ENCODE measurements at places on chromosomes 3 and 15.

- no peak for DNase-seq
Measured at GRCh38 chr3:124395162-124395561, 335.1 kb upstream of the UMPS start.

DNA sequence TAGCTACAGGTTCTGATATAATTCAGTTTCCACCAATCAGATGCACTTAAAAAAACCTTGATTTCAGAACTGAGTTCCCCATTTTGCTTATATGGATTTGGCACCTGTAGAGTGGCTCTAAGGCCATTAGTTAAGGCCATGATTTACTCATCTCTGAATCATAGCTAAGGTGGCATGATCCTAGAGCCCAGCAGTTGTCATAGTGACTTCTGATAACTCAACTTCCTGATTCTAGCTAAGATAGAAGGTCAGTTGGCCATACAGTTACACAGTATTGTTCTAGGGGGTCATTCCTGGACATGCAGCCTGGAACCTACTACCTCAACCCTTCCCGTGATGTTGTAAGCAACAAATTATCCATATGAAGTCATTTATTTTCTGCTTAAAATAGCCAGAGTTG, 15.9 kb upstream of the TMEM87A start:
- DNase-seq = no peak

DNA sequence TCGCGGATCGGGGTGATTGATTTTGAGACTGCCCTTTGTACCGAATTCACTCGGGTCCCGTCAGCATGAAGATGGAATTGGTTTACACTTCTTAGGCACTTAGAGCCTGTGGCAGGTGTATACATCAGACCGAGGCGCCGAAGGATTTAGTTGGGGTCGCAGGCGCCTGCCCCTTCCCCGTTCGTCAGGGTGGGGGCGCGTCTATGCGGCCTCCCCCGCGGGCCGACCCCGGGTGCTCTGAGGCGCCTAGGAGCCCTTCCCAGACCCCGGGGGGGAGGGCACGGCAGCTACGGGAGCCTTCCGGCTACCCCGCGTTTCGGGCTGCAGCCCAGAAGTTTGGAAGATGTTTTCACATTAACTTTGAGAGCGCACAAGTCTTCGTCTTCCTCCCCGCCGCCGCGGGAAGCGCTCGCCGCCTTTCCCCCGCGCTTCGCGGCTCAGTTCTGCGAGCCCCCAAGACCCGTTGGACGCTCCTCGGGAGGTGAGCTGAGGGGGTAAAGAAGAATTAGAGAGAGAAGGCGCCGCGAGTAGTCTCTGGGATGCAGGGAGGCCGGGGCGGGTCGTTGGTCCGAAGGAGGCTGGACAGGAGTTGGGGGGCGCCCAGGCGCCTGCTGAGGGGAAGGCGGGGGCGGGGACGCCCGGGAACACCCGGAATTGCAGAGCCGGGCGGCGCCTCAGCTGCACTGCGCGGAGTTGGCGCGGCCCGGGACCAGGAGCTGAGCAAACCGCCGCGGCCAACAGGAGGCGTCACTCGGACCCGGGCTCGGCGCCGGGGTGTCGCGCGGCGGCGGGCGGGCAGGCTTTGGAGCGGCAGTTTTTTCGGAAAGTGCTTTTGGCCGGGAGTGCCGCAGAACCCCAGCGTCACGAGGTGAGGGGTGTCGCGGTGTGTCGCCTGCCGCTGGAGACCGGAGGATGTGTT, 780 bp downstream of the TIPARP start:
- DNase-seq = peak; percentile 6

DNA sequence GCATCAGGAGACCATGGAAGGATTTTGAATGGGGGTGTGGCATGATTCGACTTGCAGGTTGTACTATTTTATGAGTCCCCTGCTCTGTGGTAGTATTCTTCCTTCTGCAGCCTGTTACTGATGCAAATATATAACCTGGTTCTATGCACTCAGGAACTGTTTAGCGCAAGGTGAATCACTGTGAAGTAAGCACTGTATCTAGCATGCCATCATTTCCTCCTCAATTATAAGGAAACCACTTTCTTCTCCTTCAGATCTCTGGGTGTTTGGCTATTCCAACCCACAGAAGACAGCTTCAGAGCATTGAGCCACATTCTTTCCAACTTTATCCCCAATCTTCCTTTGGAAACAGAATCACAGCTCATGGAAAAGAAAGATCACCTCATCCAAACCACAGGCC, 176.7 kb downstream of the DIPK2A start:
- DNase-seq = no peak

- DNase-seq = no peak
Measured at GRCh38 chr3:50534681-50535330, 31.4 kb upstream of the CACNA2D2 start.

DNA sequence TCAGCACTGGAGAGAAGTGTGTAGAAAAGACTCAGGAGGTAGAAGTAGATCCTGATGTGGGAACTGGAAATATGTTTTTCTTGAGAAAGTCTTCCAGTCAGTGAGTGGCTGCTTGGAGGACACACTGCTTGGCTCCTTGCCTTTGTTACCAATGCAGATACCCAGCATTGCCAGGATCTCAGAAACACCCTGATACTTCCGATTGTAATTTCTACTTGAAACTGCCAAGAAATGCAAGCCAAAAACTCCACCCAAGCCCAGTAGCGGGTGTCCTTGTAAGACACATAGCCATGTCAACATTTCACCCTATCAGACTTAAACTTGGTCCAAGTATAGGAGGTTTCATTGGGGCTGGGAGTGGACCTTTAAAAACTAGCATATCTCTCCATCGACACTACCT, 141.8 kb downstream of the ALDH1A2 start:
- no peak for DNase-seq

DNA sequence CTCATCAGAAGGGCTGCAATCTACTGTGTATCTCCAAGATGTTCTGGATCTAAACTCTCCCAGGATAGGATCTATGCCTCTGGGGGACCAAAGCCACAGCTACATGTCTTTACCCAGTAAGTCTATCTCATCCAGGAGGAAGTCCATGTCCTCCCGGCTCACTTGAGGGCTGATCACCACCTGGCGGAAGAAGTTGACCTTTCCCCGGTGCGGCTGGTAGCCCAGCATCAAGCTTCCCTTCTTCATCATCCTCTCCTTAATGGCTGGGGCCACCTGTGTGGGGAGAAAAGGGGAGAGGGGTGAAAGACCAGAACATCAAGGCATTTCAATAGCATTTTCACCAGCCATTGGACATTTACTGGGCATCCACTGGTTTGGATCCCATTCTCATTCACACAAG, 121.7 kb downstream of the TGFBR2 start:
- DNase-seq = no peak

GRCh38 chr3:157618075-157618760, 115.0 kb upstream of the VEPH1 start:
- DNase-seq = no peak

- DNase-seq = no peak
Measured at GRCh38 chr3:108329508-108329907, 33.2 kb downstream of the HHLA2 start.

- DNase-seq = no peak
Measured at GRCh38 chr3:167012691-167013090, 367.4 kb downstream of the ZBBX start.

- DNase-seq = no peak
Measured at GRCh38 chr3:61780016-61780415, 218.6 kb downstream of the PTPRG start.

- DNase-seq = no peak
Measured at GRCh38 chr3:172903642-172904320, 153.3 kb downstream of the ECT2 start.

DNA sequence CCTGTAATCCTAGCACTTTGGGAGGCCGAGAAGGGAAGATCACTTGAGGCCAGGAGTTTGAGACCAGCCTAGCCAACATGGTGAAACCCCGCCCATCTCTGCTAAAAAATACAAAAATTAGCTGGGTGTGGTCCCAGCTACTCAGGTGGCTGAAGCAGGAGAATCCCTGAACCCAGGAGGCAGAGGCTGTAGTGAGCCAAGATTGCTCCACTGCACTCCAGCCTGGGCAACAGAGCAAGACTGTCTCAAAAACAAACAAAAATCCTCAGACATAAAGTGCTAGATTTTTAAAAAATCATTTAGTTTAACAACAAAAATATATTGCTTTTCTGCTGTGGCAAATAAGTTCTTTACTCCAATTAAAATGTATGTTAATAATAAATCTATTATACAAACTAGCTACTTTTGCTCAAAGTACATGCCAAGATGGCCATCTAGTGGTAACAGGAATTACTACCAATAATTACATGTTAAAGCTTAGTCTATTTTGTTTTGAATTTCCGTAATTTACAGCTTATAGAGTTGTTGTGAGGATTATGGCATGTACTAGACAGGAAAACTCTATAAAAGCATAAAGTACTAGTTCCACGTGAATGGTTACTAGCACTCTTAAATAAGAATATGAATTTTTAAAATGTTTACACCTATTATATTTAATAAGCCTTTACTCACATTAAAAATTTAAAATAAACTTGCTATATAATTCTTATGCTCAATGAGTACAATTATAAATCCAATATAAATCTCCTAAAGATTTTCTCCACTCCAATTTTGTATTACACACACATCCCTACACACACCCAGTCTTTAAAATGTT, 39.0 kb downstream of the GABPB1 start:
- no peak for DNase-seq

DNA sequence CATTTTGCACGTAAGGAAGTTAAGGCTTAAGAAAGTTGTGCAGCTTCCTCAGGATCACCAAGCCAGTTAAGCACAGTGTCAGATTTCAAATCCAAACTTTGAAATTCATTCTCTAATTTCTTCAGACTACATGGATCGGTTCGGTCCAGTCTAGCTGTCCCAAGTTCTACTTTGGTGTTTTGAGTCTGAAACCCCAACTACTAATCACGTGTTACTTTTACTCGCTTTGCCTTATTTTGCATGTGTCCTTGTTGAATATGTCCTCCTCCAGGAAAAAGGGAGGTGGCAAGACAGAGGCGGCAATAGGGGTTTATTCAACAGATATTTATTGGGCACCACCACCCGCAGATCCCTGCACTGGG, 522 bp upstream of the GXYLT2 start:
- DNase-seq = no peak

DNA sequence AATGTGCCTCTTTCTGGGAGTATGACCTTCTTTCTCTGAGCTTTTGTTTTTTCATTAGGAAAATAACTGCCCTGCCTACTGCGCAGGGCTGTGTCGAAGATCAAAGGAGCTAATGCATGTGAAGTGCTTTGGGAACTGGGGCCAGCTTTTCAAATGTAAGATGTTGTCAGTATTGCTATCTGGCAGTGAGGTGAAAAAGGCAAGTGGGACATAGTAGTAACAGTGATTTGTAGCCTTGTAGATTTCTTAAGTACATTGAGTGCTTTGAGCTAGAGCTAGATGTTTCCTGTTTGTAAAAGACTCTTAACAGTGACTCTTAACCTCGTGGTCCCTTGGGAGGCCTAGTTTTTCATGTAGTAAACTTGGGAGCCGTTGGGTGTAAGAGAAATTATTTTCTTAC, 126.5 kb downstream of the ECT2 start:
- no peak for DNase-seq

DNA sequence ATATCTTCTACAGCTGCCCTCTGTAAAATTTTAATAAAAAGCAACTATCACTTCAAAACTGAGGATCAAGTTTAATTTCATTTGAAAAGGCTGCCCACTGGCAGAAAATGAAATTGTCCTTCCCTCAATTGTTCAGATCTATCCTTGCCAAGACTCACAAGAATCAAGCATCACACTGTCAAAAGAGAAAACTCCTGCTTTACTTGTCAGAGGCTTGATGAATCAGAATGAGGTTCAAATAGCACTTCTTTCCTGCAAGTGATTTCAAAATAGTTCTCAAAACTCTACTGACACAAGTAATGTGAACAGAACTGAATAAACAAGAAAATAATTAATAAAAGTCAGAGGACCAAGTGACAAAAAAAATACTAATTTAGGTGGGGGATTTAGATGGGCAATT, 70.6 kb downstream of the GOLIM4 start:
- DNase-seq = no peak

- no peak for DNase-seq
Measured at GRCh38 chr15:59313641-59314332, 58.9 kb downstream of the MYO1E start.

DNA sequence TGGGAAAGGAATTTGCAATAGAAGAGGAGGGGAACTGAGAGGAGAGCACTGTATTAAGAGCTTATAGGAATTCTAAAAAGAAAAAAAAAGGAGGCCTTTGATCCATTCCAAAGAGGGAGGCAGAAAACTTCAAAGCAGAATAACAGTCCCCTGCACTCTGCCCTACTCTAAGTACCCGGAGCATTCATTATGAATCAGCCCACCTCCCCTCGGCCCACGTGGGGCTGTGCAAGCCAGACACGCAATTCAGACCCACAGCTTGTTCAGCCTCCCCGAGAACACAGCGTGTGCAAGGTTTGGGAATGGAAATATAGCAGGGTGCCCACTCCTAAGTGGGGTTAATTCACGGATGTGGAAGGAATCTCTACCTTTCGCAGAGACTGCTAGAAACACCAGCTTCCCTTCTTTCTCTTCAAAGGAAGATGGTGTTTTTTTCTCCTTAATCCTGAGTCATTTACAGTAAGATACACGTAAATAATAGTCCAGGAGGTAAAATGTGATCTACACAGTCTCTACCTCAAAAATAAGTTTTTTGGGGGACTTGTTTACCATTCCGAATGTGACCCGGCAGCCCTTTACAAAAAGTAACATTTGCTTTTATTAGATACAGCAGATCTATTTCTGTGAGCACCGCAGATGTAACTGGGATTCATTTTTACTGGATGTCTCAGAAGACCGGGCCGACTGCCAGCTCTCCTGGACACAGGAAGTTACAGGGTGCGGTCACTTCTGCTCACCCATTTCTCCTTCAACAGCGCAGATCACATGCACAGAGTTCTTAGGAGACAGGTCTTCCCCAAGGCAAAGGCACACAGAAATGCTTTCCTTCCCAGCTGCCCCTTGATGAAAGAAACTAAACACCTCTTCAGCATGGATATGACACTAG, 768.5 kb upstream of the CFAP20DC start:
- no peak for DNase-seq

- no peak for DNase-seq
Measured at GRCh38 chr15:36798366-36798765, 218.9 kb downstream of the CDIN1 start.

DNA sequence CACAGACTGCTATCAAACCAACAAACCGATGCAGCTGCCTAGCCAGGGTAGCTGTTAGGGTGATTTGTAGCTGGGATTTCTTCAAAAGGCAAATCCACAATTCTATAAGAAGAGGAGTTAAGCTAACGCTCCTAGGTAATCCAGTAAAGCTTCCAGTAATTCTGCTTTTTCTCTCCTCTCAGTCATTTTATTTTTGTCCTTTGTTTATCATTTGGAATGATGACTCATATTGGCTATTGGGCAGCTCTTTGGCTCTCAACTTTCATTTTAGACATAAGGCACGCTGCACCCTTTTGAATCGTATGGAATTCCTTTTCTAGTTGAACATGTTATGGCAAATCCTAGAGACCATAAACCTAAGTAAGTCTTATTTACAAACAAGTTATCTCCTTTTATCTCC, 53.2 kb upstream of the PPARG start:
- no peak for DNase-seq
